Glutamatergic neuron (in vitro differentiated cells): ENCODE measurements at places on chromosomes 7 and 10. TPM values are rescaled to one million over a fixed set of nuclear protein-coding genes. Genes with fewer than 3 reads are reported as not detected.

Gene A1CF
- total RNA-seq, result not detected

Gene OPALIN
- total RNA-seq, result not detected

Gene PMPCB
- total RNA-seq, result 59.8 TPM

Gene TRIM4
- total RNA-seq, result 13.7 TPM

Gene POM121C
- 60.1 TPM for total RNA-seq

Gene ATP6V0A4
- total RNA-seq, result not detected

Gene FZD1
- total RNA-seq, result 4.9 TPM

Gene PDK4
- total RNA-seq, result not detected

Gene ATG9B
- total RNA-seq, result 9.4 TPM

- no peak for DNase-seq
These were observed 17.9 kb upstream of the PDSS1 start for GRCh38 chr10:26679588-26679987.

GRCh38 chr10:101047961-101048892 lies 13.6 kb upstream of the KAZALD1 start:
- DNase-seq, result no peak

GRCh38 chr7:28830846-28831245 lies 127.3 kb downstream of the TRIL start:
- DNase-seq, result no peak

DNA sequence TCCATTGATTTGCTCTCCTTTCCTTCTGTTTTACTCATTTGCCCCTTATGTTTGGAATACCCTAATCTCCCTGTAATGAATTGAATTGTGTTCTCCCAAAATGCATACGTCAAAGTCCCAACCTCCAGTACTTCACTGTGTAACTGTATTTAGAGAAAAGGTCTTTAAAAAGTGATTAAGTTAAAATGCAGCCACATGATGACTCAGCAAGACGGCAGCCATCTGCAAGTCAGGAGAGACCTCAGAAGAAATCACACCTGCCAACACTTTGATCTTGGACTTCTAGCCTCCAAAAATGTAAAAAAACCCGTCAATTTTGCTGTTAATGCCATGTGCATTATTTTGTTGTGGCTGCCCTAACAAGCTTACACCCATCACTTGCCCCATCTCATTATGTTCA lies 85.3 kb upstream of the PCLO start:
- DNase-seq, result no peak

GRCh38 chr7:55250313-55250712 lies 114.8 kb upstream of the LANCL2 start:
- peak; percentile 55 for DNase-seq

DNA sequence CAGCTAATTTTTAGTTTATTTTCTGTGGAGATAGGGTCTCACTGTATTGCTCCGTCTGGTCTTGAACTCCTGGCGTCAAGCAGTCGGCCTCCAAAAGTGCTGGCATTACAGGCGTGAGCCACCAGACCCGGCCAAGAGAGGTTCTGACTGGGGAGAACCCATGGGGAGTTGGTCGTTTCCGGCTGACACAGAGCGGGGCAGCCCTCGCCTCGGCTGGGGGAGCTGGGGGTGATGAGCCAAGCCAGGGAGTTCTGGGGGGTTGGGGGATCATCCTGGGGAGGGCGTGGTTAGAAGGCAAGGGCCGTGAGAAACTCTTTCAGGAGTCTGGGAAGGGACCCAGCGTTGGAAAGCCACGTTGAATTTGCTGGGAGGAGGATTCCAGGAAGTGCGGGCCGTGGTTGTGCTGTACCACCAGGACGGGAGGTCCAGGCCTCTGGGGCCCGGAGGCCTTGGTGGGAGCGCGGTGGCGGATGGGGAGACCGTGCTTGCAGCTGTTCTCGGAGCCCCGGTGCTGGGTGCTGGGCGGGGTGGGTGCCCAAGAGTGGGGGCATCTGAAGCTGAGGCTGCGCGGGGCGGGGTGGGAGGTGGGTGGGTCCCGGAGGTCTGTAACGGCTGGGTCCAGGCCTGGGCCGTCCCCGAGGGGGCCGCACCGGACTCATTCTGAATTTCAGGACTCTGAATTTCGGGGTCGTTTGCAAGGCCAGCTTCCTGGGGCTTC lies 8.4 kb upstream of the ZNF853 start:
- no peak for DNase-seq

GRCh38 chr7:152984421-152984820 lies 224.9 kb downstream of the ACTR3B start:
- DNase-seq, result no peak

GRCh38 chr10:68154211-68154497 lies 44.9 kb downstream of the MYPN start:
- DNase-seq, result peak; percentile 64

GRCh38 chr10:48634984-48635557 lies 30.2 kb upstream of the ARHGAP22 start:
- DNase-seq, result no peak

GRCh38 chr10:79127151-79127961 lies 58.6 kb downstream of the ZMIZ1 start:
- no peak for DNase-seq

DNA sequence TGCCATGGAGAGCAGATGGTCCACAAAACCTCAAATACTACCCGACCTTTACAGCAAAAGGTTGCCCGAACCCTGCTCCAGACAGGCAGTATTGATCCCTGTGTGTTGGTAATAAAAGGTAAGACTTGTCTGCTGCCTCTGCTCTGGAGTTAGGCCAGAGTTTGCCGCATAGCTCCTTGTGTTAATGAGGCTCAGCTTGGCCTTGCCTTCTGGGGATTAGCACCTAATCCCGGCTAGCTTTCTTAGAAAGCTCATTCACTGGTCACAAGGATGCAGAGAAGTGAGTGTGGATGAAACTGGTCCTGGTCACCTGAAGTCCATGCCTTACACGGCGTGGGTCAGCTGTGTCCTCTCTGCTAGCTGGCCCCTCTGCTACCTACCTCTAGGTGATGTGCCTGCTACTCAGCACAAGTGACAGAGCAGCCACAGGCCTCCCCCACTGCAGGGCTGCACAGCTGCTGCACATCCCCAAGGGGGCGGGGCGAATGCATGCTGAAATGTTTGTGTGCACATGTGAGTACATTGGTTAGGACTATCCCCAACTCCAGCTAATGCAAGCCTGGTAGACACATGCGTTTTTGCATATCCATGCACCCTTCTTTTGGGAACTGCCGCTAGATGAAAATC lies 31.7 kb upstream of the SYPL1 start:
- DNase-seq, result peak; percentile 69

GRCh38 chr10:133335246-133336117 lies 1.2 kb downstream of the CALY start:
- DNase-seq, result peak; percentile 78

GRCh38 chr10:35216303-35216905 lies 89.8 kb downstream of the CREM start:
- no peak for DNase-seq

GRCh38 chr10:132329565-132330485 lies 2.2 kb upstream of the LRRC27 start:
- DNase-seq, result no peak

DNA sequence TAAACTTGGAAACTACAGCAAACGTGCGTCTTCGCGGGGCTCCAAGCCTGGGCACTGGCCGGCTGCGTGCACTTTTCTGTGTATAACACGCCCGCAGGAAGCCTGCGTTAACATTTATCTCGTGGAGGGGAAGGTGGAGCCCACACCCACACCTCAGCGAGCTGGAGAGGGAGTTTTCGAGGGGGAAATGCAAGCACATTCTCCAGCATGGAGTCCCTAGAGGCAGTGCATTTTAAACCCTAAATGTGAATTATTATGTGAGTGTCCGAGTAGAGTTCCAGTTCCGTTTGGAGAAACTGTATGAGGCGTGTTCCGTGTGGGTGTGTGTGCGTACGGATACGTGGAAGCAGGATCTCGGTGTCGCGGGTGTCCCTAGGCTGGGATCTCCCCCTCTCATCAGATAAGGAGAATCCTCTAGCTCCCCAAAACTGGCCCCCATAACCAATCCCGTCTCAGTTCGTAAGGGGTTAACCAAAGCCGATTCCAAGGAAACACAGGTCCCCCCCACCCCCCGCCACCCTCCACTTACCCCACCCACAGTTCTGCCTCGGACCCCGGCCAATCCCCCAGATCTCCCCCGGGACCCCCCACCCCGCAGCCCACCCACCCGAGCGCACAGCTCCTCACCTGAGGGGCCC lies 403 bp downstream of the CDK6 start:
- DNase-seq, result no peak

GRCh38 chr10:125689955-125690569 lies 7.1 kb upstream of the TEX36 start:
- DNase-seq, result no peak

GRCh38 chr7:25792586-25792985 lies 359.4 kb upstream of the NFE2L3 start:
- DNase-seq, result no peak

DNA sequence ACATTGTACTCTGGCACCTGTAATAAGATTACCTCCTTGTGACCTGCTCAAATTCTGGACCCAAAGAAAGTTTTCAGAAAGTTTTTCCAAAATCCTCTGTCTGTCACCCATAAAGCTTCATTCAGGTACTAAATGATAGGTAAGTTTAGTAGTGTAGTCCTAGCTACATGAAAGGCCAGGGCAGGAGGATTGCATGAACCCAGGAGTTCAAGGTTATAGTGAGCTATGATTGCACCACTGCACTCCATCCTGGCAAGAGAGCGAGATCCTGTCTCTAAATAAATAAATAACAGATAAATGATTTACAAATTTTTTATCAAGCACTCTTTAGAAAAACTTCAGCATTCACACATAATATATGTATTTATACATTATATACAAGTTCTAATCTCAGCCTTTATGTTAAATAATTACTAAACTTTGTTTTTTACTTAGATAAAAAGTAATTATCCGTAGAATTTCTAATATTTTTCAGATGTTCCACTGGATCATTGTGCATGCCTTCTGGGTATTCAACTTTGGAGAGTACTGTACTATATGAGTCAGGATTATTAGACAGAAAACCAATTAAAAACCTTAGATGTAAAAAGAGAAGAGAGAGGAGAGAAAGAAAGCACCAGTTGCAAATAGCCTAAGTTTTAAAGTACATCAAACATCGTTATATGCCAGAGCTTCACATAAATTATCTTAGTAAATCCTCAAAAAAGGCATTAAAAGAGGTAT lies 363.0 kb downstream of the LRRTM3 start:
- no peak for DNase-seq

- DNase-seq, result no peak
These were observed 44.0 kb upstream of the HPSE2 start for GRCh38 chr10:99279626-99280111.

- no peak for DNase-seq
These were observed 56.7 kb upstream of the LRRC18 start for GRCh38 chr10:48996329-48996728.

DNA sequence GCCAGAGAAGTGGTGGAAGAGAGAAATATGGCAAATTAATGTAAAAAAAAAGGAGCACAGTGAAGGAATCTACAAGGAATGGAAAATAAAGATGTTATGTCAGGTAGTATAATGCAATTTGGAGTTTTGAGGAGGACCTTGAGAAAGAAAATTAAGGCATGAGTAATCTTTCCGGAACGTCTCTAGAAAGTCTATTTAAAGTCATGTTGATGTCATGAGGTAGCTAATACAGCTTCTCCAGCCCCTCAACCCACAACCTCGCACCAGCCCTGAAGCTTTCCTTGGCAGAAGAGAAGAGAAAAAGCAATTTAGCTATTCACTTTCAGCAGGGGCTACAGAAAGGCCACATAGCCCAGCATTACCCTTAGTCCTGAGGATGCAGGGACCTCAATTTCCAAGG lies 22.5 kb downstream of the TRDMT1 start:
- no peak for DNase-seq

DNA sequence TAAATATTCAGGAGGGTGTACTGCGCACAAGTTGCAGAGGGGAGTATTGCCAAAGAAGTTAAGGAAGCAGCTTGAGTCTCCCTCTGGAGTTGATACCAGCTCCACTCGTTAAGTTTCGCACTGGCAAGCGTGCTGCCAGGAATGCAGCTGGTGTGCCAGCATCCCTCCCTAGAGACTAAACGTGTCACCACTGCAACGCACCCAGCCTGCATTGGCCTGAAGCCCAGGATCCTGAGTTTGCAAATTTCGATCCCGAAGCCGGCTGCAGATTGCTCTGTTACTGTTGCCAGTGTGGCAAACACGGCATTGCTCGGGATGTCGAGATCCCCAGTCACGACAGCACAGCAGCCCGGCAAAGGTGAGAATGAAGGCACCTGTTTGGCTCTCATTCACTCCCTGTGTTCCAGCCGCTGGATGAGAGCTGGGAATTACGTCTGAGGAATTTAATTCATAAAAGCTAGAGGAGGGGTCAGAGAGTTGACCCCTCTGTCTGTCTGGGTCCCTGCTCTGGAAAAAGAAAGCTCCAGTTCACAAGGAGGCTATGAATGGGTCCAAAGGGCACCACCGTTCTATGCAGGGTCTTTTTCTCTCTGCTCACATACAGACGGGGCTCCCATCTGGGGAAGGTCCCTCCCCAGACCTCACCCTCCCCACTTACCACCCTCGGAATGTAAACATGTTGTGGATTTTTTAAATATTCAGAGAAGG lies 61.0 kb downstream of the NRP1 start:
- DNase-seq, result no peak

- DNase-seq, result no peak
These were observed 312.6 kb downstream of the PTPRN2 start for GRCh38 chr7:158274996-158275395.

DNA sequence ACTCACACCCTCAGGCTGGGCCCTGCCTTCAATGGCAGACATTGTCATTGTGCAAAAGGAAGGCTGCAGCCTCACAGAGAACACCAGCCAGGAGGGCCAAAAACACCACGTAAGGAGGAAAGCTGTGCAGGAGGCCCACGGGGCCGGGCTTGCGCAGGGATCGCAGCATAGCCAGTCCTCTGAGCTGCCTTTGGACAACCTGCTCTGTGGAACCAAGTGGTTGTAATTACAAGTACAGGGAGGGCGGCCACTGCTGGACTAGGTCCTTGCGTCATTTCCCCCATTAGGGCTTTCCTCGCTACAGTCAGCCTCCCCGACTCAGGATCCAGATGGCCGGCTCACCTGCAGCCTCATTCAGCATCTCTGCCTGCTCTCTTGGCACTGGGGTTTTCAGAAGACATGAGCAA lies 66.9 kb downstream of the FAM53B start:
- DNase-seq, result no peak

DNA sequence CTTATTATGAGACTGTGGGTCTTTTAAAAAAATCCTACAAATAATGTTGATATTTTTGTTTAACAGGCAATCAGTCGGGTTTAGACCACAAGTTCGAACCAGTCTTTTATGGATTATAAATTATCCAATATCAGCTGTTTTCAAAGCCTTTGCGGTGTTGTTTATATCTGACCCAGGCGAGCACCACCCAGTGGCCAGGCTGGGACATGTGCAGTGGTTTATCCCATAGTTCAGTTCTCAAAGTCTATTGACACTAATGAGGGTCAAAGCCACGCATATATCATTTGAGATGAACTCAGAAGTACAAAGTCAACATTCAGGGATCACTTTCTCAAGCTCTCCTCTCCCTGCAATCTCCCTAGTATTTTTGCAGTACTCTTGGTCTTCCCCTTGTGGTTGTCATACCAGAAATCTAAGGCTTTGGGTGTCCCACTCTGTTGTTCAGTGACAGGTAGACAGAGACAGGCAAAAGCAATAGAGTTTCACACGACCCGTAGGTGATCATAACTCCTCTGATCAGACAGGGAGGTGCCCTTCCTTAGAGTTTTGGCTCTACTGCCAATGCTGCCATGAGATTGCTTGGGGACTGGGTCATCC lies 117.4 kb upstream of the POM121L12 start:
- DNase-seq, result peak; percentile 57

- no peak for DNase-seq
These were observed 114.6 kb downstream of the EPC1 start for GRCh38 chr10:32232378-32232777.
